Stimulated activated CD4-positive, alpha-beta T cell treated with anti-CD3 and anti-CD28 coated beads, Interleukin-1b, Interleukin-23, amount 100 ng/mL, for 24 hours (primary cell): ENCODE measurements at places on chromosomes 1 and 21.

DNA sequence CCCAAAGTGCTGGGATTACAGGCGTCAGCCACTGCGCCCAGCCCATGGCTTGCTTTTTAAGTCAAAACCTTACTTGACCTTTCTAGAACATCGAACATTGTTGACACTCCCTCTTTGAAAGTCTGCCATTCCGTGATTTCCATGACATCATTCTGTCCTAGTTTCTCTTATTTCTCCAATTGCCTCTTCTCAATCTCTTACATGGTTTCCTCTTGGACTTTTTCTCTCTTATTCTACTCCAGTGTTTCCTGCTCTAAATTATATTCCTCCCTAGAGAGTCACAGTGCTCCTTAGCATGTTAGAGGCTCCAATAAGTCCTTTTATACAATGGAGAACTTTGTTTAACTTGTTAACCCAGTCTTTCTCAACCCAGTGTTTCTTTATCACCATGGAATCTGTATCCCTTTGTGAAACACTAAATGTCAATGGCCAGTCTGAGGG, 25.5 kb downstream of the JAM2 start:
- DNase-seq: no peak

DNA sequence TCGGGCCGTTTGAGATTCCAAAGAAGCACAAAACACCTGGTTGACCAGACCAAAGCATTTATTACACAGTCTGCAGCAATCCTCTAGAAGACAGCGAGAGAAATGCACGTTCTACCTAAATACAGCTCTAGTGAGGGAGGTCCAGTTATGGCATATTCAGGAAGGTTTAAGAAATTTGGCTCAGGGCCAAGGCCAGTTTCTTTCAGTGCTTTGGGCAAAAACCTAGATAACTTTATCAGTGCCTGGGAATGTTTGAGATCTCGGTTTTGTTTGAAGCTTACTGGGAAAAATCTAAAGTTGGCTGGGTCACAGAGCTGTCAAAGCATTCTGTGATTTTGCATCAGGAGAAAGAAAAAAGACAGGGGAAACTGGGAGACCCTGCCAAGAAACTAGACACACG, 514.0 kb upstream of the TMPRSS15 start:
- DNase-seq: no peak

DNA sequence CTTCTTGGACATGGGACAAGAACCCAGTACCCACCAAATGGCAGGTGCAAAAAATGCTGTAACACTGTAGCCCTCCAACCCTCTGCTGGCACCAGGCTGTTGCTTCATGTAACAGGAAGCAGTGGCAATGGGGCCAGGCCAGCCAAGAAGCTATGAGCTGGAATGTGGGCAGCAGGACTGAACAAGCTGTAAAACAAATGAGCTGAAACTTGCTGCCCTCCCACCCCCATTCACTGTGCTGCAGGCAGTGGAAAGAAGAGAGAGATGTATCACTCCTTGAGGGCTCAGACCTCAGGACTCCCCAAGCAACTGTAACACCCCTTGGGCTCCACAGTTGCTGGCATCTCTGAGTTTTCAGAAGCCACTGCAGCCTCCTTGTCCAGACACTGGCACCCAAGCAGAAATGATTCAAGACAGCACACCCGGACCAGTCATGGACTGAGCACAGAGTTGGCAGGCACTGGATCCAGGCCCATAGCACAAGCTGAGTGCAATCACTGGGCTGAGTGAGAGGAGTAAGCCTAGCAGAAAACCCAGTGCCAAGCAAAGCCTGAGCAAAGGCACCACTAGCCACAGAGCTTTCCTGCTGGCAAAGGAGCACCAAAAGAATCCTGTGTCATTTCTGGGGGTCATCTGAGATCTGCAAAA, 321.4 kb upstream of the CXADR start:
- no peak for DNase-seq

- no peak for DNase-seq
These were observed 7.2 kb downstream of the HLCS start for GRCh38 chr21:36959020-36959835.

DNA sequence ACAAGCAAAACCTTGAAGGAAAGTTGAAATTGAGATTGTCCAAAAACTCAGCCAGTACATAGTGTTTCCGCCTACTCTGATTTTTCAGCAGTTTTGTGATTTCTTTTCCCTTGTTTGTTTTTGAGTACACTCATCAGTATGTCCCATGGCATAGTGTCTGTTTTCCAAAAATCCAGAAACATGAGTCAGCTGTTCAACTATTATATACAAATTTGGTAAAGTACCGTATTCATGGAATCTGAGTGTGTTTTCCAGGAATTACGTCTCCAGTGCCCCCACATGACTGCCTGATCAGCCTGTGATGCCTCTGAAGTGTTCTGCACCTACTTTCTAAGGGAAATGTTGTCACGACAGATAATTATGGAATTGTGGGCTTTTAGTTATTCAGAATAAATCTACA, 186.8 kb downstream of the LTN1 start:
- no peak for DNase-seq

- no peak for DNase-seq
These were observed 1.6 kb upstream of the PFKL start for GRCh38 chr21:44298301-44298700.
